ENCODE measurements at places on chromosomes 13 and 19.

DNA sequence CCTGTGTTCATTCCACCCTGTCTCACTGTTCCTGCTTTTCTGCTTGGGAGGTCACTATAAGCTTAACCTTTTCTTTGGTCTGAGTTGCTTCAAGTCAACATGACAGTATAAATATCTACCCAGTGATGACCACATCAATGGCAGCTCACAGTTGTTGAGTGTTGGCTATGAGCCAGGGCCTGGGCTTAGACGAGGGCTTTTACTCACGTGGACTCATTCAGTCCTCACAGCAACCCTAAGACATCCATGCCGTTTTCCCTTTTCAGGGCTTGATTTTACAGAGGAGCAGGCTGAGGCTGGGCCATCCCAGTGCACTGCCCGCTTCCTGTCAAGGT is 10.2 kb upstream of the CCDC97 start:
- DNase-seq: peak; percentile 94

DNA sequence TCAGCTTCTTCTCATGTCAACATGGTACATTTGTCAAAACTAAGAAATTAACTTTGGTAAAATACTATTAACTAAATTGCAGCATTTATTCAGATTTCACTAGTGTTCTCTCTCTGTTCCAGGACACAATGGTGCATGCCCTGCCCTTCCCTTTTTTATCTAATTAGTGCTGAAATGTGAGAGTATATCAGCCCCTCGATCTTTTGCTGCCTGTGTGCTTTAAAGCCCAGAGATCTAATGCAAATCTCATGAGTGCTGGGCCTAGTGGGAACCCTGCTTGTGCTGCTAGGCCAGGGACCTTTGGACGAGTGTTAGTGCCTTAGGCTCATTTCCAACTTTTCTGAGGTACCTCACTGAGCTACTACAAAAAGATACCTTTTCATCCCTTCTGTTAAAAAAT is 221.1 kb upstream of the EDNRB start:
- no peak for DNase-seq

GRCh38 chr13:112648966-112649690 is 40.7 kb upstream of the ATP11A start:
- no peak for DNase-seq

- DNase-seq: no peak
These were observed 81.8 kb upstream of the STARD13 start for GRCh38 chr13:33367171-33367895.

- DNase-seq: no peak
These were observed 84.1 kb upstream of the KLF12 start for GRCh38 chr13:74218291-74218690.

DNA sequence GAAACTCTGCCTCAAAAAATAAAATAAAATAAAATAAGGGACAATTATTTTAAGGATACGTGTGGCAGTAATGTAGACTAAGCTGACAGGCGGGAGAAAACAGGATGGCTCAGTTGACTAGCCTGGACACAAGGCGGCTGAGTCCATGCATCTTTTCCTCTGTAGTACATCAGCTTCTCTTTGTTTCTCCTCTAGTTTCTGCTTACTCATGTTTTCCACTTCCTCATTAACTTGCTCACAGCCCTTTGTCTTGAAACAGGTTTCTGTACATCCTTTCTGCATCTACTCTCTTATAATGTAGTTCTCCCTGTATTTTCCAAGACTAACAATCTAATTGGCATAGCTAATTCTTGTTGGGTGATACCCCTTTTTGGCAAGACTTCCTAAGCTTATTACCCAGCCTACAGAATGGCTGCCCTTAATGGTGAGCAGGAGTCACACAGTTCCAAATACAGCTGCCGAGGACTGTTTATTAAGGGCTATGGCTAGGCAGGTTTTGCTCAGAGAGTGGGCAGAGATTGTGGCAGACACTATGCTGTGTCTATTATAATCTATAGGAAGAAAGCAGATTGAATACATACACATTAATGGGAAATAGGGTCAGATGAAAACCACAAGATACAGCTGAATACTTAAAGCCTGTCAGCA is 58.7 kb upstream of the KLF5 start:
- no peak for DNase-seq

- DNase-seq: peak; percentile 70
These were observed 1521.0 kb downstream of the UQCRFS1 start for GRCh38 chr19:27691991-27692390.

DNA sequence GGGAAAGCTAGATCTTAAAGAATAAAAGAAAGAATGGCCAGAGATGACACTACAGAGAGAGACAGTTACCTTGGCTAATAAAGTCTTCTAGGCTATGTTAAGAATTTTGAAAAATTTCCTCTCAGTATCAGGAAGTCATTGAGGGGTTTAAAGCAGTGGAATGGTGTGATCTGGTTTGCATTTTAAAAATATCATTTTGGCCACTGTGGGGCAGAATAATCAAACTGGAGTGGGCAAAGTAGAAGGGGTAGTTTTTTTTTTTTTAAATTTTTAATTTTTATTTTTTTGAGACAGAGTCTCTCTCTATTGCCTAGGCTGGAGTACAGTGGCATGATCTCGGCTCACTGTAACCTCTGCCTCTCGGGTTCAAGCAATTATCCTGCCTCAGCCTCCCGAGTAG is 4.4 kb upstream of the CNMD start:
- DNase-seq: no peak

- no peak for DNase-seq
These were observed 9.1 kb upstream of the EBI3 start for GRCh38 chr19:4220188-4220587.

DNA sequence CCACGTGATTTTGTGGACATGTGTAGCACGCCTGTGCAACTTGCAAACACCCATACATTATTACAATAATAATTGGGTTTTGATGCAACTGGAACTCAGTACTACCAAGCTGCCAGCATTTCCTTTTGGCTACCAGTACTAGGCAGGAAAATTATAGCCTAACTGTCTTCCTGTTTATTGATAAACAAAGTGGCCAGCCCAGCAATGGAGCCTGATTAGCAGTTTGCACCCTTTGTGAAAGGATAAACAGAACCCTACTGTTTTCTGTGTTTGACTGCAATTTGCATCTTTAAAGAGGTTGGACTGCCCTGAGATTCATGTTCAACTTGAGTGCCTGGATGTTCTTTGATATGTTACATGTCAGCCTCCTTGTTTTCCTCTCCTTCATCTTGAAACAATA is 173.9 kb downstream of the ZIC5 start:
- DNase-seq: no peak

- DNase-seq: no peak
These were observed 261.7 kb downstream of the MTUS2 start for GRCh38 chr13:29081697-29082440.

DNA sequence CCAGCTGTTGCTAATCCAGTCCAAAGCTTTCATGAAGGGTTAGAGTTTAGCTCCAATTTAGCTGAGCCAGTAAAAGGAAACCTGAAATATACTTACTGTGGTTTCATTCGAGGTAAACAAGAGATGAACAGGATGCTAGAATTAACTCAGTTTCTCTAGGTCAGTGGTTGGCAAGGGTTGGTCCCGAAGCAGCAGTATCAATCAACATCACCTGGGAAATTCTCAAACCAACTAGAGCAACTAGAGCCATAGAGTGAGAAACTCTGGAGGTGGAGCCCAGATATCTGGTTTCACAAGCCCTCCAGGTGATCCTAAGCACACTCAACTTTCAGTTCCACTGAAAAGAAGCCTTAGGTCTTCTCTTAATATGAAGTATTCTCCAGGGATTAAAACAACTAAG is 376.7 kb downstream of the OXGR1 start:
- no peak for DNase-seq

DNA sequence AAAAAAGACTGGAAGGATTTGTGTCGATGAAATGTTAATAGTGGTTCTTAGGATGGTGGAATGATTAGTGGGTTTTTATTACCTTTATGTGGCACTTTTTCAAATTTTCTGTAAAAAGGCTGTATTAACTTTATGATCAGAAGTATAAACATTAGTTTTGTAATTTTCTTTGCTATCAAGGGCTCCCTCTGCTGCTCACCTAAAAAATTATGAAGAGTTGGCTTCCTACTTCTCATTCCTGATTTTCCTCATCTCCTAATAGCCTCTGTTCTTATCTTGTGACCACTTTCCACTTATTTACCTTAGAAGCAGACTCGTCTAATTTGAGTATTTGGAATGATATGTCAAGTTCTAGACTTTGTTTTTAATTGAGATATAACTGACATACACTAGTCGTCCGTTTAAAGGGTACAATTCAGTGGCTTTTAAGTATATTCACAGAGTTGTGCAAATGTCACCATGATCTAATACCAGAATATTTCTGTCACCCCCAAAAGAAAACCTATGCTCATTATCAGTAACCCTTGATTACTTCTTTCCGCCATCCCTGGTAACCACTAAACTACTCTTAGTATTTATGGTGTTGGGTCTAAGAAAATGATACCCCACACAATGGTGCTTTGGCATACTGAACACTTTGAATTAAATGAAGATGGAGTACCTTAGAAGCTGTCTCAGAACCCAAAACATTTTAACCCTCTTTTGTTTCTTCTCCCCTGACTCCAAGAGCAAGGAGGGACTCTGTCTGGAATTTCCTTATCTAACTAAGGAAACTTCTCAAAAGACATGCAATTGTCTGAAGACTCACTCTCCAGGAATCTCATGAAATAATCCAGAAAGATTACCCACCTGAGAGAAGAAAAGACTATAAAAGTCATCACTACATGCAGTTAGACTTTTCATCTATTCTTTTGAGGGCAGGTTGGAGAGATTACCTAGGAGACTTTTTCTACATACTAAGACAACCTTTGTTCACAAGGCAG is 311.3 kb downstream of the DLEU7 start:
- peak; percentile 56 for DNase-seq

GRCh38 chr13:97191615-97192014 is 30.5 kb upstream of the MBNL2 start:
- DNase-seq: peak; percentile 94

DNA sequence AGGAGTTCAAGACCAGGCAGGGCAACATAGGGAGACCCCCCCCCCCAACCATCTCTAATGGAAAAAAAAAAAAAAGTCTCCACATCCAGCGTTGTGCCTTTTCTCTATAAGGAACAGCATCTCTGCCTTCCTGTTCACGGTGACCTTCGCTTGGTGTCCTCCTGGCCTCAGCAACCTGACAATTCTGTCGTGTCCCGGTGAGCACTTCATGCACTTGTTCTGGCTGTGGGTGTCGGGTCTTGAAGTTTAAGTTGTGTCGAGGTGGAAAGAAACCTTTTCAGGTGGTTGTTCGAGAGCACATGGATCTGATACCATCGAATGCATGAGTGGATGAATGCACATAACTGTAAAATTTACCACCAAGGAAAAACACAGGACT is 594 bp downstream of the ZNF559 start:
- DNase-seq: no peak

- DNase-seq: no peak
These were observed 5.4 kb downstream of the GATAD2A start for GRCh38 chr19:19410553-19411550.

All from SJCRH30 (cell line).